Stimulated activated CD8-positive, alpha-beta memory T cell treated with anti-CD3 and anti-CD28 coated beads, Interleukin-7, amount 100 ng/mL, for 1 hour (primary cell): ENCODE measurements at places on chromosomes 11 and 22.
A peak's percentile ranks its signal among the peaks of the same experiment; 100 is the strongest.

- DNase-seq: no peak
Measured at GRCh38 chr11:93221539-93221938, 23.7 kb upstream of the SLC36A4 start.

GRCh38 chr11:17960091-17960490 lies 52.8 kb downstream of the SERGEF start:
- no peak for DNase-seq

DNA sequence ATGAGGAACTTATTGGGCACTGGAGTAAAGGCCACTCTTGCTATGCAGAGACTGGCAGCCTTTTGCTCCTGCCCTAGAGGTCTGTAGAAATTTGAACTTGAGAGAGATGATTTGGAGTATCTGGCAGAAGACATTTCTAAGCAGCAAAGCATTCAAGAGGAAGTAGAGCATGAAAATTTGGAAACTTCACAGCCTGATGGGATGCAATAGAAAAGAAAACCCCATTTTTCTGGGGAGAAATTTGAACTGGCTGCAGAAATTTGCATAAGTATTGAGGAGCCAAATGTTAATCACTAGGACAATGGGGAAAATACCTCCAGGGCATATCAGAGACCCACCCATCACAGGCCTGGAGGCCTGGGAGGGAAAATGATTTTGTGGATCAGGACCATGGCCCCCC lies 29.9 kb upstream of the CD44 start:
- no peak for DNase-seq

- DNase-seq: no peak
Measured at GRCh38 chr11:115903179-115903578, 399.0 kb upstream of the CADM1 start.

DNA sequence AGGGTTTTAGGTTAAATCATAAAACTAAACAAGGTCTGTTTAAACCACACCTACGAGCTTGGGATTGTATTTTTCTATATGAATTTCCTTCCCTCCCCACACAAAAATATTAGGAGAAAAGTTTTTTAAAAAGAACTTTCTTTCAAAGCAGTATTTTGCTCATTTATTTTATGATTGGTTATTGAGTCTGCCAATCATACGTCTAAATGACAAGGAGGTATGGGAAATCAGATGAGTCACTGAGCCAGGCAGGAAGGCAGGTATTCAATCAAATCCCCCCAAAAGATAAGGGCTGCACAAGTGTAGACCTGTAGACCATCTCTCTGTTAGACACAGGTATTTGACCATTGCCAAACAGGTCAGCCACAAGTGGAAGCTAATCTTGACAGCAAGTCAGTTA lies 440.1 kb upstream of the CCDC90B start:
- DNase-seq: no peak

DNA sequence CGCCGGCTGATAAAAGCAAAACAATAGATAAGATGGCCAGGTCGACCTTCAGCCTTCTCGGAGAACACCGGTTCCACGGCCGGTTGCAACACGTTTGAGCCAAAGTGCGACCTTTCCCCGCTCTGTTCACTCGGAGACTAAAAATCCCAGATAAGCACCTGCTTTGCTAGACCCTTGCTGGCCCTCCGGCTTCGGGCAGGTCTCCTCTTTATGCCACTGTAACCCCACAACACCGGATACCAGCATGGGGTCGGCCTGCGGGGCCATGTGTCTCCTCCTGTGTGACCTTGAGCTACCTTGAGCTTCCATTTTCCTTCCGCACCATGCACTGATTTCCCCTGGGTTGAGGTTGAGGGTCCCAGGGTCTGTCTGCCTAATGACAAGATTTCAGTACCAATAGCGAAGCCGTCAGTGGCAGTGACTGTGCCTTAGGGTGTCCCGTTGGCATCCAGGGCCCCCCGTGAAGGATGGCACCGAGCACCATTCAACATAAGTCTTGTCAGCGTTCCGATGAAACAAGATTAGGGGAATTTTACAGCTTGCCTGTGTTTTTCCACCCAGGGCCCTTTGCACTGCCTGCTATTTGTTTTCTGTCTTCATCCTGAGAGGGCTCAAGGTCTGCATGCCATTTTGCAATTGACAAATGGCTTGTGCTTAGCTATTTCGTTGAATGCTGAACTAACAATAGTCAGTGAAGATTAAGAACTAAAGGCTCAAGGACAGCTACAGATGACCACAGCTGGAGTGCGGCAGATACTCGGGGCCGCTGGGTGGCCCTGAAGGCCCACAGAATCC lies 118.6 kb downstream of the KCNQ1 start:
- no peak for DNase-seq

DNA sequence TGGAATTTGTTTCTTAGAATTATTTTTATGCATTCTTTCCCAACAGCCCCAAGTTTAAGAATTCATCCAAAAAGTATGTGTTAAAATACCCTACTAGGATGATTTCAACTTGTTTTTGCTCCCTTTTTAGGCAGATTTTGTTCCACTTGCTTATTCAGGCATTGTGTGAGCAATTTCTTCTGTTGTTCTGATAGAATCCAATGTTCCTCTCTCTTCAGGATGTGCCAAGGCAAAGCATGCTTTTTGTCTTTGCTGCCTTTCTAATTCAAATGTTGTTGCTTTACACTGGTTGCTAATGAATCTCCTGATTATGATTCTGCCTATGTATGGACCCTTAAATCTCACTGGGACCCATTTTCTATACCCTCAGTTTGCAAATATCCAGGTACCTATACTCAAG lies 131.2 kb upstream of the ARHGAP42 start:
- no peak for DNase-seq

- no peak for DNase-seq
Measured at GRCh38 chr11:114094516-114094915, 35.0 kb downstream of the ZBTB16 start.

DNA sequence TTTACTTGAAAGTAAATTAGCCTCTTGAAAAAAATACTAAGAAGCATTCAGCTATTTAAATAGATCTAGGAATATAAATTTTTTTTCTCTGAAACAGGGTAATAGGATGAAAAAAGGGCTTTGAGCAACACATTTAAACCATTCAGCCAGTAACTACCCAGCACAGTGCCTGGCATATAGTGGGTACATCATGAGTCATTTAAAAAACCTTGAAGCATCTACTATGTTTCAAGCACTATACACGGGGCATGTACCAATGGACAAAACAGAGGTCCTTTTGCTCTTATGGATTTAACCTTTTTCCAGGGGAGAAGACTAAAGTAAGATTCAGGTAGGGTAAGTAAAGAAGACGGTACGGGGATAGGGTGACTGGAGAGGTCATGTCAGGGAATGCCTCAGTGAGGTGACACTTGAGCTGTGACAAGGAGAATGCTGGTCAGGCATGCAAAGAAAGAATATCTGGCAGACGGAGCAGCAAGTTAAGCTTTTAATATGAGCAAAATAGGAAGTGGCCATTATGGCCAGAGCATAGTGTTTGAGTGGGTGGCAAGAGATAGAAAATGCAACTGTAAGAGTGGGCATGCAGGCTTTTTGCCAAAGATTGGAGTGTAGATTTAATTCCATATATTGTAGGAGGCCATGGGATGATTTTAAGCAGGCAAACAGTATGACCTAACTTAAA lies 101.1 kb downstream of the HIPK3 start:
- DNase-seq: no peak

- no peak for DNase-seq
Measured at GRCh38 chr11:45385844-45386243, 99.7 kb upstream of the SYT13 start.

DNA sequence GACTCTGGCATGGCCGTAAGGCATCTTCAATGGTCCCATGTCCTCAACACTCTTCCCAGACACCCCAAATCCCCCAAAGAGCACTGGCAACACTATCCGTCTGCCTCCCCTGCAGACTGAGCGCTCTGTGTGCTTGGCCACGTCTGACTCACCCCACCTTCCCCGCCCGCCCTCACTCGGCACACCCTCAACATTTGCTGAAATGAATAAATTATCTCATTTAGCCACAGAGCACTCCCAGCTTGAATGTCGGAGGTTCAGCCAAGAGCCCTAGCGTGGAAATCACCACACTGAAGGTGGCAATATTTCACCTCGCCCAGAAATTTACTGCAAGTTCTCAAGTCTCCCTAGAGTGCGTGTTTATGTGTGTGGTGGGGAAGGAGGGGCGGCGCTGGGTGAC lies 46.6 kb upstream of the TCF20 start:
- peak; percentile 20 for DNase-seq

DNA sequence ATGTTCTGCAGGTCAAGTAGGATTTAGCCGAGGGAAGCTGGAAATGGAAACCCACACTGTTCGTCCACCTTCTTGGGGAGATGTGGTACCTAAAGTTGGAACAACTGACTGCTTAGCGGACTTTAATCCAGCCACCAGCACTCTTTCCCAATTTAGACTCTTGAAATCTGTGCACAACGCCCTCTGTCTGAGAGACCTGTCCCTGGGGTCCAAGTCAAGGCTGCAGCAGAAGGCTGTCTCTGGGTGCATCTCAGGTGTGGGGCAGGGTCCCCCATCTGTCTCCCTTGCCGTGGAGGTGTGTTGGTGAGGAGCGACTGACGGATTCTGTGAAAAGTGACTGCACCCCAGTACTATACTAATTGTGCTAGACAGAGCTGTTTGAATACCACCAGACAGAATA lies 168.2 kb upstream of the CADM1 start:
- DNase-seq: no peak

DNA sequence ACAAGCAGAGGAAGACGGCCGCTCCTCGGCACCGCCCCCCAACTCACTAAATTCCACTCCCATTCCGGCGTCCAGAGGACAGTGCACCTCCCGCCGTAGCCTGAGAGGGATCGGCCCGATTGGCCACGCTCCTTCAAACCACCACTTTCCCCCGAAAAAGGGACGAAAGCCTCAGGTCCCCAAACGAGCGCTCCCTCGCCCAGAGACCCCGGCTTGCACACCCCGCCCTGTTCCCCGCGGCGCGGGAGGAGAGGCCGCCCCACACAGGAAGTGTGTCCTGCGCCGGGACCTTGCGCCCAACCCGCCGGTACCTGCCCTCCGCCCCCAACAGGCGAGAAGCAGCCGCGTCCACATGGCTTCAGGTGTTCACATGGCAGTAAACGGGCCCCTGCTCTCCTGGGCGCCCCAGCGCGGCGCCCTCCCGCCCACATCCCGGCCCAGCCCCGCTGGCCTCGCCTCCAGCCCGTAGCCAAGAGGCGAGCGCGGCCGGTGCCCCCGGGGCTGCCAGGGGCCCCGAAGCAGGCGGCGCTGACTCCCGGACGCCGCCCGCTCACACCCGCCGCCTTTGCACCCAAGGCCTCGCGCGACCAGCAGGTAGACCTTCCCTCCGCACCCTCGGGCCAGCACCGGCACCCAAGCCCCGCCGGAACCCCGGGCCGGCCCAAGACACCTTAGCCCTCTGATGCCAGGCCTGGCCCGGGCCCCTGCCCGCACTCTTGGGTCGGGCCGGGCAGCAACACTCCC lies 849 bp downstream of the TCF20 start:
- peak; percentile 35 for DNase-seq

DNA sequence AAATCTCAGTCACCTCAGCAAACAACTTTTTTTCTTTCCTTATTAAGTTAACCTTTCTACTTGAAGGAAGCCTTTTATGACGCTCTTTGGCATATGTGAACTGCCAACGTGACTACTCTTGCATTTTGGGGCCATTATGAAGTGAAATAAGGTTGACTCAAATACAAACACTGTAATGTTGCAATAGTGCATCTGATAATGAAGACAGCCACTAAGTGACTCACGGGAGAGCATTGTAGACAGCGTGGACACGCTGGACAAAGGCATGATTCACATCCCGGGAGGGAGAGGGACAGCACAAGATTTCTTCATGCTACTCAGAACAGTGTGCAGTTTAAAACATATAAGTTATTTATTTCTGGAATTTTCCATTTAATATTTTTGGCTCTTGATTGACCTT lies 560.8 kb downstream of the ETS1 start:
- no peak for DNase-seq

- no peak for DNase-seq
Measured at GRCh38 chr22:46941968-46942798, 179.7 kb downstream of the TBC1D22A start.

- no peak for DNase-seq
Measured at GRCh38 chr22:37248251-37248650, 4.2 kb upstream of the RAC2 start.

GRCh38 chr11:73416786-73417185 lies 40.6 kb downstream of the RELT start:
- DNase-seq: no peak

- no peak for DNase-seq
Measured at GRCh38 chr22:22836635-22837034, 51.0 kb upstream of the IGLL5 start.

- peak; percentile 5 for DNase-seq
Measured at GRCh38 chr22:38461414-38462081, 6.3 kb upstream of the KDELR3 start.

- no peak for DNase-seq
Measured at GRCh38 chr11:103322821-103323220, 213.6 kb downstream of the DYNC2H1 start.

DNA sequence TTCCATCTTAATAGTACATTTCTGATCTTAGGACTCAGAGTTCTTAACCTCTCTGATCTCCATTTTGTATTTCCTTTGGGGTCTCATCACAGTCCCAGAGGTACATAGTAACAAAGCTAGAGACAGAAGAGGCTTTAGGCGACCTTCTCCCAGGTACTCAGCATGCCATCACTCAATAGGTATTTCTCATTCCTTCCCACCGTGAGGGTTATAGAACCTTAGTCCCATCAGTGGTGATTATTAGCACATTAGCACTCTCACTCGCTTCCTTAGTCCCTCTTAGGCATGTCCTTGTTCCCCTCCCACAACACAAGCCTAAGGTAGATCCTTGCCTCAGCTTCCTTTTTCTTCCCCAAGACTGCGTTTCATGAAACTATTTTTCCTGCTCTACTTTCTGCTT lies 14.7 kb downstream of the SWAP70 start:
- no peak for DNase-seq

GRCh38 chr22:25536589-25536988 lies 27.9 kb upstream of the GRK3 start:
- no peak for DNase-seq

DNA sequence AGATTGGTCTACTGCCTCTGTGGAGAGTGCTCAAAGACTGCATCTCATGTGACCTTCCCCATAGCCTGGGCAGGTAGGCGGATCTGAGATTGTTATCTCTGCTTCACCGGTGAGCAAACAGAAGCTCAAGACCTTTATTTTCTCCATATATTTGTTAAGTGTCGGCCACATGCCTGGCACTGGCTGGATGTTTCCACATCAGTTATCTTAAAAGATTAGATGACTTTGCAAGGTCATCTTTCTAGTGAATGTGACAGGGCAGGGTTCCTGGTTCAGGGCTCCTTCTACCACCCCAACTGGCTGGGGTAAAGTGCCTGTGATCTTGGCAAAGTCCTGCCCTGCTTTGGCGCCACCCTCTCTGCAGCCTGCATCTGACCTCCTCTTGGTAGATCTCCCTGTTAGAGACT lies 125.0 kb downstream of the CCDC81 start:
- no peak for DNase-seq

GRCh38 chr11:111729071-111729830 lies 36.9 kb downstream of the PPP2R1B start:
- no peak for DNase-seq

- no peak for DNase-seq
Measured at GRCh38 chr11:846496-847098, 3.9 kb downstream of the TSPAN4 start.
